A549 (cell line): ENCODE measurements at places on chromosomes 7 and 10.

DNA sequence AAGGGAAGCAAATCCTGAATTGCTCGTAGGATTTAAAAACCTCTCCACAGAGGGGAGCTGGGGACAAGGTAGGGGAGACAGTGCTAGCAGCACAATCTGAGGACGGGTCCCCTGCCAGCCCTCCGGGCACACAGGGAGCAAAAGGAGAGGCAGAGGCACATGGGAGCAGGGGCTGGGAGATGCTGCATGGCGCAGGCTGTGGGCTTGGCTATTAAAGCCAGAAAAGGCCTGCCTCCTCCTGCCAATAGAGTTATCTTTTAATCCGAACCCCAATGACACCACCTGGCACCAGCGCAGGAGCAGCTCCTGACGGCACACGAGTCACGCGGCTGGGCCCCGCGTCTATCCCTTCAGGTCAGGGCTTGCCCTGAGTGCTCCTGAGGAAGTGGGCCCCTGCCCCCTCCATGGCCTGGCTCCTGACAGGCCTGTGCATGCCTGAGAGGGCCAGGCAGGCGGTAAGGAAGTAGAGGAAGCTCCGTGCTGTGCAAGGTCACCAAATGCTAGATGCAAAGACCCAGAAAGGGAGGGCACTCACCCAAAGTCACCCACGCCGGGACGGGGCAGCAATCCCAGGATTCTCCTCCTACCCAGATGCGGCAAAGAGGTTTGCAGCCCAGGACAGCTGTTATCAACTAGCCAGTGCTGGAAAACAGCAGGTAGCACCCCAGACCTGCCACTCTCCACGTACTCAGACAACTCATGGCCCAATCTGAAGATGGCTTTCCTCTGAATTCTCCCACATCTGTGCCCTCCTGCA, 28.1 kb downstream of the DLG5 start:
- no peak for DNase-seq

GRCh38 chr10:115030483-115031200, 62.5 kb upstream of the ATRNL1 start:
- no peak for DNase-seq

- DNase-seq = no peak
These were observed at the start of gene ITIH5 for GRCh38 chr10:7666253-7667023. Gene ITIH5, minus strand, starts transcription at chr10:7666966. Its CDS starts 74 bp downstream, at chr10:7666892.

DNA sequence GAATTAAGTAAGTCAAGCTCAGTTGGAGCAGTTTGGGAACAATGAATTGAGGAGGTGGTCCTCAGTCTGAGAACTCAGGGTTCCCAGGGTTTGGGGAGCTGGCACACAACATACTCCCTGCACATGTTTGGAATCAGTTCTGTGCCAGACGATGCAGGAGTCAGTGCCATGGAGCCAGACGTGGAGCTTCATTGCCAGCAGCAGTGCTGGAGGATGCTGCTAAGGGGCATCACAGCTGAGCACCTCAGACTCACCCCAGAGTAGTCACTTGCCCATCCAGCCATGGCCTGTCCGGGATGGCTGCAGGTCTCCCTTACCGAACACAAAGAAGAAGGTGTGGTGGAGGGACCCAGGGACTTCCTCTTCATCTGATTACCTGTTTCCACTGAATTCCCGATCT, 7.9 kb downstream of the GIMAP5 start:
- DNase-seq = no peak

GRCh38 chr10:27622596-27622995, 118.5 kb downstream of the RAB18 start:
- no peak for DNase-seq

DNA sequence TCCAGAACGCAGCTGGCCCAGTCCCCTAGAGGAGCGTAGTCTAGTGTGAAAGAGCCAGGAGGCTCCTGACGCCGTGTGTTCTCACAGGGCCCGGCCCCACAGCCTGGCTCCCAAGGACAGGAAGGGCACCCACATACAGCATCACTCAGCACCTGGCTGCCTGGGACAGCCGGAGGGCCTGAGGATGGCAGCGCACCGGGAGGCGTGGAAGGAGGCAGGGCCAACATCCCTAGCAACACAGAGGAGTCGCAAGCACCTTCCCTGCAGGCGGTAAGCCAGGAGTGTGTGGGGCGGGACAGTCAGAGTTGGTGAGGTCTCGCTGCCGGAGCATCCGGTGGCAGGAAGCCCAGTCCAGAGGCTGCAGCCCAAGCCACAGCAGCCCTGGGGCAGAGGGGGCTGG, 125.8 kb downstream of the MAD1L1 start:
- no peak for DNase-seq

DNA sequence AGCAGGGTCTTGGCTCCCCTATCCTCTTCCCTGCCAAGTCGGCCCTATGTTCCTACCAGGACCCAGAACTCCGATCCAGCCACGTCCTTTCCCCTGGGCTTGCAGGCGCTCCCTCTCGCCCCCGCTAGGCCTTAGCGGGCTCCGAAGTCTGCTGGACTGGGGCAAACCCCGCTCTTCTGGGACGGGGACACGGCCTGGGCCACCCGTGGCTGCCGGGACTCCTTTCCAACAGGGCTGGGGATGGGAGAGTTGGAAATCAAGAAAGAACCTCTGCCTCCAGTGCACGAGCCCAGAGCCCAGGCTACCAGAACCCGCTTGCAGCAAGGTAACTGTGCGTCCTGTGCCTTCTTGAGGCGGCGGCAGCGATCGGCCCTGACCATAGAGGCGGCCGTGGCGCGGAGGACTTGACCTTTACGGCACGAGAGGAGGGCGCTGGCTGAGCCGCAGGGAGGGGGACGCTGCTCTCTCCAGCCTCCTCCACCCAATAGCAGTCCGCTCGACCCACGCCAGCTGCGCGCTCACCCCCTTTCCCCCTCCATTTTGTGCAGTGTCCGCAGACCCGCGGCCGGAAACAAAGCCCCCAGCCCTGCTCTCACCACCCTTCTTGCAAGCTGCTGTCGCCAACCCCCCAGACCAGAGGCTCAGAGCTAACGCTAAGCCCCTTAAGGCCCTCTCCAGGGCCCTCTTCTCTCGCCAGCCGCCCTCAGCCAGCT, 7.0 kb upstream of the HOXA11 start:
- DNase-seq = no peak

DNA sequence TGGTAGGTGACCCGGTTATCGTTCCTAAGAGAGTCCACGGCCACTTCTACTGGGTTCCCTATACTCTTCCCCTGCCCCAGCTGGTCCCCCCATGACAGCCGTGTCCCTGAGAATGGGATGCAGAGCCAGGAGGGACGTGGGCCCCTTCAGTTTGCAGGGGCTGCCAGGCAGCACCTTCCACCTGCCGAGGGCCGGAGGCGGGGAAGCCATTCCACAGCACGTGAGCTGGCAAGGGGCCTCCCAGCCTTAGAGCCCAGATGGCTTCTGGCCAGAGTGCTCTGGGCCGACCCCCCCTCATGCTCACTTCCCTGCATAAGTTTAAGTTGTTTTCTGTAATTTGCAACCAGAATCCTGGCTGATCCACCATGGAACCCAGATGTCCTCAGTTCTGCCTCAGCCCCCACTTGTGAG, 39.0 kb downstream of the DIP2C start:
- DNase-seq = no peak

DNA sequence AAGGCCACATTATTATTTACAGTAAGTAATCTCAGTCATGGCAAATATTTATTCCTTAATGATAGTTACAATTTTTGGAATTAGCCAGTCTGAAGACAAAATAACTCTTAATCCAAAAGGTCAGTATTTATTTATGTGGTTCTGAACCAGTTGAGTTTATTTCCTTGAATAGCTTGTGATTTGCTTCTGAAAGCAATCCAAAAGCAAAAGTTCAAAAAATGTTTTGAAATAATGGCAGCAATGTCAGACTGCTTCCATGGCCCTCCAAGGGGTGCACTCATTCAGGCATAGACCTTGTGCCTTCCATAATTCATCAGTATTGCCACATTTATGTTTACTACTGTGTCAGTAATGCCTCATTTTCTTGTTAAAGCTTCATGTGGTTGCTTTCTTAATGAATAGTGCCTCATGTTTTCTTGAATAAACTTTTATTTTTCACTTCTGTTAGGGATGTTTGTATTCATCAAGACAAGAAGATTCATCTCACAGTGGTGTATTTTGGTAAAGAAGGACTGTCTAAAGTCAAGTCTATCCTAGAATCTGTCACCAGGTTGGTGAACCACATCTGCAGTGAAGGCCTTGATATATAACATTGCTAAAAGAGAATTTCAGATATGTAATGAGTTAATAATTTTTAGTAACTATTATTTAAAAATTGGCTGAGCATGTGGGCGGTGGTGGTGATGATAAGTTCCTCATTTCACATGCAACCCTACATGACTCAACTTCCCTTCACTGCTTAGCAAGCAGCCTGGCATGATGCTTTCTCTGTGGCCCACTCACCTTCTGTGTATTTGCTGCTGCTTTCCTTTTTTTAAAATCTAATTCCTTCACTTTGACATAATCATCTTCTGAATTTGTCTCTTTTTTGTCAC, 22.0 kb downstream of the CSGALNACT2 start:
- DNase-seq = no peak

DNA sequence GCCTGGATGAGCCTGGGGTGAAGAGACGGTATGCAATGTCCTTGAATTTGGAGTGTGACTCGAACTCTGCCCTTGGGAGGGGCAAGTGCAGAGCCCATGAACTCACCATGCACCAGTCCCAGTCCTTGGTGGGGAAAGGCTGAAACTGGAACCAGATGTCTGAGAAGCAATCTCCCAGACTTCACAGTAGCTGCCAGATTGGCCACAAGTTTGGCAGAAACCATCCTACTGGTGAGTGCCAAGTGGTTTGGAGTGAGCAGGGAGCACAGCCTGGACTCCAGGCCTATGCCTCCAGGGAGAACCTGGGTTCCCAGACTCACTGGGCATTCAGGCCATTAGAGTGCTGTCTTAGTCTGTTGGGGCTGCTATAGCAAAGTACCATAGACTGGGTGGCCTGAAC, 99.6 kb upstream of the LYZL1 start:
- DNase-seq = no peak

- no peak for DNase-seq
These were observed 318.0 kb downstream of the PAXIP1 start for GRCh38 chr7:154684666-154685563.

DNA sequence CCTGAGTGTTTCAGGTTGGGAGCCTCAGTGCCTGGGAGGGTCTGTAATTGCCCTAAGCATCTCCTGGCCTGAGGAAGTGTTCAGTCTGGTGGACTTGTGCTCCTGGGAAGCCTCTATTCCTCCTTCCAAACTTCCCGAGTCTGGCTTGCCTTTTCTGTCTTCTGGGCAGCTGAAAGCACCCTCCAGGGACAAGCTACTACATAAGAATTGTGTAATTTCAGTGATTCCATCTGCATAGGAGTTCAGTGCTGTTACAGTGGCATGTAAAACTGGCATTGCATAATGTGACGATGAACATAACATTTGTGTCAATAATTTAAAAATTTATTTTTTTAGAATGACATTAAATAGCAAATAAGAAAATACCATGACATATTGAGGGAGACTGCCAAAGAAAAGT, 109.3 kb downstream of the AOAH start:
- no peak for DNase-seq

DNA sequence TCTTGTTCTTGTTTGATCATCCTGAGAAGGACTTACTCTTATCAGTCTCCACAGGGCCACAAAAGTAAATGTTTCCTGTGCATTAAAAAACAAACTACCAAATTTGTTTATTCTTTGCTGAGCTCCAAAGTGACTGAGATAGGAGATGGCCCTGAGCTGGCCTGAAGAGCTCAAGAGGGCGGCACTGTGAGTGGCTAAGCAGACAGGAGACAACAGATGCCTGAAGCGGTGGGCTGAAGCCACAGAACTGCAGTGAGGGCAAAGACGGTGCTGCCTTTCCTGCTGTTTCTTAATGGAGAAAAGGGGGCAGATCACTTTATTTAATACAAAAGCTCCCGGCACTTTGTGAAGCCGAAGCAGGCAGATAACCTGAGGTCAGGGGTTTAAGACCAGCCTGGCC, 379.6 kb downstream of the ARL4A start:
- no peak for DNase-seq

DNA sequence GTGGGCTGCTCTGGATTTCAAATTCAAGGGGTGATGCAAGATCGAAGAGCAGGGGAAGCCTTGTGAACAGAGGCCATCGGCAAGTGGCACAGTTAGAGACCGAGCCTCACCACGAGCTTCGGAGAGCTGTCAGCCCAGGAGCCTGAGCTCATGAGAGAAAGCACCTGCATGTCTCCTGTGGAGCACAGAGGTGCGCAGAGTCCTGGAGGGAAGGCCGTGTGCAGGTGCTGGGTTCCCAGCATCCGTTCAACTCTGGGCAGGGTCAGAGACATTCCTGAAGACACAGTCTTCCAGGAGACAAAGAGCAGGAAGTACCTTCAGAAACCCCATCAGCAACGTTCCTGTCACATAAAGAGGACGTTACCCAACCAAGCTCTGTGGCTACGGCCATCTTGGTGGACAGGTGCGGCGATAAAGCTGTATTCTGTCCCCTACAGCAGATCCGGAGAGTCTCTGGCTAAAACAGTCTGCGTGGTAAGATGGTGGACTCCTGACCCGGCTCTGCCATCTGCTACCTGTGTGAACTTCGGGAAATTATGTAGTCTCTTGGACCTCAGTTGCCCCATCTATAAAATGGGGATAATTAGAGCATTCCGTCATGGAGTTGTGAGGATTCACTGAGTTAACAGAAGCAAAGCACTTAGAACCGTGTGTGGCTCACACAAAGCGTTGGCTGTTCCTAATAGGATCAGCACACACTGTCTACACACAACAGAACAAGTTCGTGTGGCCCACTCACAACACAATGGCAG, 40.6 kb downstream of the NOD1 start:
- DNase-seq = no peak

DNA sequence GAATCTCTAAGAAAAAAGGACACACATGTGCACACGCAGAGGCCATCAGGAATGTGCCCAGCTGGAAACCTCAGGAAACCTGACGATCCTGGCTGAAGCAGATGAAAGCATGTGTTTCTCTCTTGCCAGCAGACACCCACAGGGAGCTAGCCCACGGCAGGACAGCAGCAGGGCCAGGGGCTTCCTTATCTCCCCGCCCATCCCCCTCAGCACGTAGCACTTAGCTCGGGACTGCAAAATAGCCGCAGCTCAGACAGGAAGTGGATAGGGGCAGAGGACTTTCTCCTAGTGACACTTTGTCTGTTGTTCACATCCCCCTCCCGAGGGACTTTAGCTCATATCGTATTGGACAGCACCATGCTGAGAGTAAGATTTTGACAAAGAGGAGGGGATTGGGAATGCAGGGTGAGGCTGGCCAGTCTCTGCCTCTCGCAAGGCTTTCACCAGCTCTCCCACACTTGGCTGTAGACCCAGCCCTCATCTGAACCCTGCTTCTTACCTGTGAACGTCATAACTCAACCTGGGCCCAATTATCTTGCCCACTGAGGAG, 63.8 kb downstream of the MKI67 start:
- DNase-seq = no peak

- peak; percentile 36 for DNase-seq
These were observed 77.8 kb upstream of the LRRC17 start for GRCh38 chr7:102834999-102835398.
